EL (cell line): ENCODE measurements at places on chromosomes 13 and 19.

DNA sequence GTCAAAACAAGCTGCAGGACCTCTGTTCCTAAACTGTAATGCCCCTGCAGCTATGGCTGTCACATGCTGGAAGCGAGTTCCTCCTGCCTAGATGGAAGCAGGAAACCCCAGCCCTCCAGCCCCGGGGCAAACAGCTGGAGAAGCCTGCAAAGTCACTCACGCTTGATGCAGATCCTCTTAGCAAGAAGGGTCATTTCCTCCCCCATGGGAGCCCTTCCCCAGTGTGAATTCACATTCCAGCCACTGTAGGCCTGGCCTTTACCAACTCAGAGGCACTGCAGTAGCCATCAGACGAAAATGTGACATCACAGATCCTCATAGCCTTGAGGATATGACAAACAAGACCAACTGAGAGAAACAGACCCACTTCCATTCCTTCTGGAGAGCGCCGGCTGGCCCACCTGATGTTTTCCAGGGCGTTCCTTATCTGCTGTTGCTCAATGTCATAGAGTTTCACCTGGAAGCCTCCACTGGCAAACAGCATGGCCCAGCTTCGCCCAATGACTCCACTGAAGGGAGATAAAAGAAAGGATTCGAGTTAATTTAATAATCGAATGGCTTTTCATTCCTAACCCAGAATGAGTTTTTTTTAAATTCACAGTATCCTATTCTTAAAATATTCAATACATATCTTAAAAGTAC, 13.5 kb downstream of the CRYL1 start:
- DNase-seq = peak; percentile 9

DNA sequence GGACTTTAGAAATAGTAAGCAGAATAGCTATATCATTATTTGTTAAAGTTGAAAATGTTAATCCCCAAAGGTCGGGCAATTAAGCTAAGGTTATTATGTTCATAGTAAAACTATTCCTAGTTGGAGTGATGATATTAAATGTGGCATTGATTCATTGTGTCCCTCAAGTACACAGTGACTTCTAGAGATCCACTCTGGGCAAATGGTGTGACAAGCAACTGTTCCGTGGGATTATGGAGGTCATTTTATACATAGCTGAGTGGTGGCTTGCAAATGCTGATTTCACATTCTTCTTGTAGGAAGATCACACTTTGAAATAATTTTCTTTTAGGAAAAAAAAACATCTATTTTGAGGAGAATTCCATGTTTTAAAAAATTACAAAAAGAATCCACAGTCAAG, 317.8 kb downstream of the ATP8A2 start:
- DNase-seq = no peak

- DNase-seq = no peak
These were observed 334 bp upstream of the ANGPTL6 start for GRCh38 chr19:10102787-10103236.

GRCh38 chr13:39224671-39225240, 186.5 kb downstream of the NHLRC3 start:
- no peak for DNase-seq

DNA sequence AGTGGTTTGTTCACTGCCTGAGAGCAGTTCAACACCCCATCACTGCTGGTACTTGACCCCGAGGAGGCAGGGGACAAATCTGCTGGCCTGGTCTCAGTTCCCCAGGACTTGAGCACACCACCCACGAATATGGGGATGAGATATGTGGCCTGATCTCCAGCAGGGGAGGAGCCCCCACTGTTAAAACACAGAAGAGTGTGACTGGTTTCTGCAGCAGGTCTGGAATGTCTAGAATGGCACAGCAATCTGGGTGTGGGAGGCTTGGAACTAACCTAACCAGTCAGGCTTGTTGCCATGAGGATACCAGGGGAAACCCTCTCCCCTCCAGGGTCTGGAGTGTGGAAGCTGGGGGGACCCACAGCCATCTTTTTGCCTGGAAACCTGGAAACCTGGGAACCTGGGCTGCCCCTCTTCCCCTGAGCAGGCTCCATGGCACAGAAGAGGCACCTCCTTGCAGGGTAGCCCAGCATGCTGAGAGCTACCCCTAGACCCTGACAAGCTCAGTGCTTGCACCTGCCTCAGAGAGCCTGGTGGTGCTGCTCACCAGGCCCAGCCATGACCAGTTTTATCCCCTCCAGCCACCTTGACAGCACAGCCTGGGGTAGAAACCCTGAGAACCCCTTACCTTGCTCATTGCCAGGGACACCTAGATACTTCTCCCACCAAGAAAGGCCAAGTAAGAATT, 273.8 kb downstream of the LIG4 start:
- no peak for DNase-seq

DNA sequence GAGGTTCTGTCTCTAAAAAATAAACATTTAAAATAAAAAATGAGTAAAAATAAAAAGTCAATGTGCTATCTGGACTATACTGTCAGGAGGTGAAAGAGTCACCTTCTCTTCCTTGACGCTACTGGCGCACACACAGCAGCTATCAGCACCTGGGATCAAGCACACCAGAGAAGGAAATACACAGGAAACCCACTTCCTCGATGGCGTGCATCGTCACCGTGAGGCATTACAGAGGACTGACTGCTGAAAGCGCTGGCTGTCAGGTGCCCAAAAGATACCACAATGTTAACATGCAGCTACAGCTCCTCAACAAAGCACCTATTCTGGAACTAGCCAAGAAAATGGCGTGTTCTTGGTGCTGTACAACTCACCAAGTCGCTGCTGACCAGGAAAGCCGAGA, 6.1 kb downstream of the SLC35E1 start:
- no peak for DNase-seq

DNA sequence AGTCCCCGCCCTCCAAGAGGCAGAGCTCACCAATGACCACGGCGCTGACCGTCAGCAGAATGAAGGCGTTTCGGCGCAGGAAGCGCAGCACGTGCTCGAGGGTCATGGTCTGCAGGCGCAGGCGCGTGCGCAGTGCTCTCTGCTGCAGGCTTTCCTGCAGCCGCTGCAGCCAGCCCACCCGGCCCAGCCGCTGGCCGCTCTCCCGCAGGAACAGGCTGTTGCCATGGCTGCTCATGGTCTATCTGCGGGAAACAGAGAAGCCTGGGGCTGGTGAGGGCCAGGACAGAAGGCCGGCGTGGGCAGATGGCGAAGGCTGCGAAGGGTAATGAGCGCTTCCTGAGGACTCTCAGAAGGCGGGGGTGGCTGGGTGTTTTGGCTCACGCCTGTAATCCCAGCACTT, 7.0 kb downstream of the SLC1A6 start:
- DNase-seq = no peak

DNA sequence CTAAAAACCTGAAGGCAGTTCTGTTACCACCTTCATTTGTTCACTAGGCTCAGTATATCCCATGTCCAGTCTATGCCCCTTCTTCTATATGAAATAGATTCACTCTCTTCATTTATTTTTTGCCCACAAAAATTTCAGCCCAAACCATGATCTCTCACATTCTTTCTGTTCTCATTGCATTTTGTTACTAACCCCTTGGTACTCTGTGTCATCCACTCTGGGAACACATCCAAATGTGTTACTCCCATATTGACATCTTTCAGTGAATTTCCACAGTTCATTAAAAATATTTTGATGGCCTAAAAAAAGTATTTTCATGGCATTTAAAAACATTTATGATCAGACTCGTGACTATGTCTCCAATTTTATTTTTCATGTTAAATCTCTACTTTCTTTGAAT, 378.9 kb downstream of the SLITRK1 start:
- peak; percentile 78 for DNase-seq

DNA sequence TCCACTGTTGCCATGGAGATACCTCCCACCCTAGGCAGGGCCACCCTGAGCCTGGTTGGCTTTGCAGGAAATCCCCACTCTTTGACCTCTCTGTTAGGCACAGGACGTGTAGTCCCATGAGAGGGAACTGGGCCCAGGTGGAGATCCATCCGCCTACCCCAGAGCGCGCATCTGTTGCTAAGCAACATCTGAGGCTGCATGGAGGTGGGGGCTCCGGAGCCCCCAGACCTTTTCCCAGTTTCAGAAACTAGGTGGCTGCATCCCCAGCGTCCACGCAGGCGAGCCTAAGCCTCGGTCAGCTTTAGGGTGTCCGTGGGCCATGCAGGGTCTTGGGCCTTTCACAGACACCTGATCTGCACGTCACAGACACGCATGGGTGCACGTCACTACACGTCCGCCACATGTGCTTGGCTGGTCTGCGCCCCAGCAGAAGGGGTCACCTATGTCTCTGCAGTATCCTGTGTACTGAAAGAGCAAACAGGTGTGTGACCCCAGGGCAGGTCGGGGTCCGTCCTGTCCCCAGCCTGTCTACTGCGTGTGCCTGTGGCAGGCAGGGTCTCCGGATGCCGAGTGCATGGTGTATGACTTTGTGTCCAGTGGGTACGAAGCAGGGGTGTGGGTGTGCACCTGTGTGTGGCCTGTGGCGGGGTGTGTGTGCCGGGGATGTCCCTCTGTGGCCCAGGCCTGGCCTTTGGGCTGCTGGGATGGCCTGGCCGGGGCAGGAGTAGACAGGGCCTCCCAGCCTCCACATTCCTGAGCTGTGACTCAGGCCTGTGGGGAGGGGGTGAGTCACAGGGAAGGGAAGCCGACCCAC, 4.1 kb upstream of the CIRBP start:
- DNase-seq = peak; percentile 96

DNA sequence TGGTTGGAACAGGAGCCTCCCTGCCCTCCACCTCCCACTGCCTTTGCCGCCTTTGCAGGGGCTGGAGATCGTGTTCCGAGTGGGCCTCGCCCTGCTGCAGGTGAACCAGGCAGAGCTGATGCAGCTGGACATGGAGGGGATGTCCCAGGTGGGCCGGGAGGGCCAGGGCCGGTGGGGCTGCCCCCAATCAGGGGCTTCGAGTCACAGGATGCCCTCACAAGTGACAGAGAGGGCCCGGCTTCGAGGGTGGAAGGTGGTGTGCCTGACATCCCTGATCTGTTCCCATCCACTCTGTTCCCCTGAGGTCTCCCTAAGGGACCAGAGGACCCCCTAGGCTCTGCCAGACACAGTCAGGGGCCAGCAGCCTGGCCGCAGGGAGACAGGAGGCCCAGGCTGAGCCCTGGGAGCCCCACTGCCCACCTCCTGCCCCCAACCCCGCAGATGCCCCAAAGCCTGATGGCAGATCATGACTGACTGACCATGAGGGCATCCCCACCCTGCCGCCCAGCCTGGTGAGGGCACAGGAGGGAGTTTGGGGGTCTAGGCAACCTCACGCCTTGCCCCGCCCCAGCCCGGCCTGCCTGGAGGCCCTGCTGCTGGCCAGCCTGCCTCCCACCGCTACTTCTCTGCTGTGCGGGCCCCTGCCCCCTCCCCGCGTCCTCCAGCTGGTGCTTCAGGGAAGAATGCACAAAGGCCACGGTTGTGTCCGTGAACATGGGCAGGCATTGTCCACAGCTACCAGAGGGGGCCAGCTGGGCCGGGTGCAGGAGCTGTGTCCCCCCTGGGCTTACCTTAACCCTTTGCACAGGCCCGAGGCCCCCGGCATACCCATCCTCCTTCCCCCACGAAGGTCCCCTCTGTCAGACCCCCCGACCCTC, 21.8 kb downstream of the EVI5L start:
- DNase-seq = no peak

DNA sequence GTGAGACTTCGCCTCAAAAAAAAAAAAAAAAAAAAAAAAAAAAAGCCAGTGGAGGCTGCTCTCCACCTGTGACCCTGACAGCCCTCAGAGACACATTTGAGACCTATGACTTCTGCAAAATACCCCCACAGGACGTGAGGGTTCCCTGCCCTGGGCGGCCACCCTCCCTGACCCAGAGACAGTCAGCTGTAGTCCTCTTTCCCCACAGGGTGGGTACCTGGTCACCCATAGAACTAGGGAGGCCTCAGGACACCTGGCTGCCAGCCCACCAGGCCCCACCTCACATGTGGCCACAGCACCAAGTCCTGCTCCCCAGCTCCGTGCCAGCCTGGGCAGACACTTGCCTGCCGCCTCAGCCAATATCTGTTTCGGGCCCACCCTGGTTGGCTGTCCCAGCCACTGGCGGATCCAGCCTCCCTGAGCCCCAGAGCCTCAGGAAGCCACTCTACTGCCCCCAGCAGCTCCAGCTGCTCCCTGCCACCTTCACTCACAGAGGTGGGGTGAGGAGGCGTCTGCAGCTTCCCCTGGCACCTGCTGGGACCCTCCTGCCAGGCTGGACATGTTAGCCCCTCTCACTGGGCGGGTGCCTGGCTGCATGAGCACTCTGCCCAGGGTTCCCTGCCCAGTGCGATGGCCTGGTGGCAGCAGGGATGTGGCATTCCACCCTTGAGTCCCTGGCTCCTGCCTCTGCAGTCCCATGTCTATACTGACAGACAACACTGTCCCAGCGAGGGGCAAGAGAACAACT, 6.9 kb downstream of the MKNK2 start:
- no peak for DNase-seq

DNA sequence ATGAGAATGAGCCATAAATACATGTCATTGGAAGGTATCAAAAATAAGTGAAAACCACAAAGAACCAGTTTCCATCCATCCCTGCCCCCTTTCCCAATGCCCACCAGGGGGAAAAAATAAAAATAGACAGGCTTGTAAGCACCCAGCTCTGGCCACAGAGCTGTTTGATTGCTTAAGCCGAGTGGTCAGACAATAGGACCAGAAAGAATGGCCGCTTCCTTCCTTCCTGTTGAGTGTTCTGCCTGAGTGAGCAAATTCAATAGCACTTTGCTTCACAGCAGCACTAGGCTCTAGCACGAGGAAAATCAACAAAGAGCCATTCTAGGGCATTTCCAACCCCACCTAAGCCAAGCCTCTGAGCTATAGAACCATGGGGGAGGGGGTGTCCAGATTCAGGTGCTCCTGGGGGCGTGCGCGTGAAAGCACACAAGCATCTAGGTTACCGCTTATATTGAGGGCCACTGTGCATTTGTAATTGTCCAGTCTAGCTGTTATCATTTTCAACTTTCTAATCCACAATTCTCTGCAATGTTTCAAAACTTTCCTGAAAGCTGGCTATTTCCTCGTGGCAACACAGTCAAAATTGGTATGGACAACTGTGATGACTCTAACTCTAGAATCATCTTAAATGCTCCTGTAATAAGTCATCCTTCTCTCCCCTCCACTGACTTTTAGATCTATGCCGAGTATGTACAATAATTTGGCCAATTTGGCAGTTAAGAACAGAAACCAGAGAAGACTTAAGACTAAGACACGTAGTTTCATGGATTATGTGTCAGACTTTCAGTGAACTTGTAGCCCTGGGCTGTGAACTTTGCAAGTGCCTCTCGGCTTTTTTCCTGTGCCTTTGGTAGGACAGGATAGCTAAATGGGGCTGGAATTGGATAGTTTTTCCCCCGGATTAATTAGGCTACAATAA, 64.3 kb downstream of the SPRY2 start:
- DNase-seq = peak; percentile 68
